Fibroblast of lung (primary cell): ENCODE measurements at places on chromosomes 12 and 14. TPM values are rescaled to one million over a fixed set of nuclear protein-coding genes. Genes with fewer than 3 reads are reported as not detected.

DNA sequence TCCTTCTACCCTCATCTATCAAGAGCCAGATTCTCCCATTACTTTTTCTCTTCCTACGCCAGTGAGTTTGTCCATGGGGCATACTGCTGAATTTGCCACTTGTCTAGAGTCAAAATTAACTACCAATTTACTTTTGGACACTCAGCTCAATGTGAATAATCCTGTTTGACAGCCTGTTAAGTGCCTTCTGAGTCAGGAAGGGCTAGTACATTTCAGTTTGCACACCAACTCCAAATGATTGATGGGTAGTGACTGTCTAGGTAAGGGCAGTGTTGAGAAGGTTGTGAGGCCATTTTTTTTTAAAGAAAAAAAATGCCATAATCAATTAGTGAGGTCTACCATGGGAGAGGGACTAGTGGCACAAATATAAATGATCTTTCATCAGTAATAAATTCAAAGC is 21.8 kb upstream of the TRIM9 start:
- no peaks in the 10 kb centered on the region for H3K4me1 ChIP-seq
- no peak overlapping the region for H3K4me3 ChIP-seq
- DNase-seq = no peak
- no peak overlapping the region for H3K27ac ChIP-seq
- no peaks in the 10 kb centered on the region for H3K36me3 ChIP-seq

The SELPLG gene
- total RNA-seq = 0.51 and 1.5 TPM in 2 replicates

The C12orf42 gene
- not detected in 2 replicates for total RNA-seq

The GLIPR1L1 gene
- under 0.01 TPM in 1 of 2 replicates, not detected in the other for total RNA-seq

The CD27 gene
- 0.17 TPM in 1 of 2 replicates, not detected in the other for total RNA-seq
